ENCODE measurements at places on chromosomes 11 and 22.

GRCh38 chr11:73384872-73385689 lies 8.9 kb downstream of the RELT start:
- no peak for DNase-seq

- DNase-seq, result no peak
Measured at GRCh38 chr11:67642173-67643120, 2.9 kb upstream of the TBX10 start.

GRCh38 chr11:124807660-124808270 lies 7.6 kb upstream of the MSANTD2 start:
- no peak for DNase-seq

- no peak for DNase-seq
Measured at GRCh38 chr22:20114506-20115475, 1.1 kb upstream of the RANBP1 start.

- peak; percentile 54 for DNase-seq
Measured at GRCh38 chr11:79438631-79439409, 2.0 kb downstream of the TENM4 start.

DNA sequence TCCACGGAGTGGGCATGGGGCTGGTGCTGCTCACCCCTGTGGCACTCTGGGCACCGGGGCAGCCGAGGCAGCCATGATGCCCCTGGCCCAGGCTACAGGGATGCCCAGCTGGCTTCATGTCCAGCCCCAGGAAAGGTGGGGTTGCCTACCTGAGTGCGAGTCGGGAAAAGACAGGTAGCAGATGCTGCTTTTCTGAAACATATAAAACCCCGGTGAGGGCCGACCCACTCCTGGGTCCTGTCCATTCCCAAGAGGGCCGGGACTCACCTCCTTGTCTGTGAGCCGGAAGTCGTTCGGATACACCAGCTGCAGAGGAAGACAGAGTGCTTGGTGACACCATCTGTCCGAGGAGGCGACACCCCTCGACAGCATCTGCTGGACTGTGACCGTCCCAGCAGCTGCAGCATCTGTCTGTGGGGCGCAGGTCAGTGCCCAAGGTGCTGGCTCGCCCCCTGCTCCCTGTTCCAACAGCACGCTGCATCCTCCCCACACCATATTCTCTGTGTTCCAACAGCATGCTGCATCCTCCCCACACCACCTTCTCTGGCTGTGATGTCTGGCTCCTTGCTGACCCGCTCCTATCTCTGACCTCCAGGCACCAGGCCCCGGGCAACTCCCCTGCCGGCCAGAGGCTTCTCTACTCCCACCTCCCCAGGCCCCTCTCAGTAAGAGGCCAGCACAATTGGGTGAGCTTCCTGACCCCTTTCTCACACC lies 8.0 kb downstream of the DENND6B start:
- no peak for DNase-seq

DNA sequence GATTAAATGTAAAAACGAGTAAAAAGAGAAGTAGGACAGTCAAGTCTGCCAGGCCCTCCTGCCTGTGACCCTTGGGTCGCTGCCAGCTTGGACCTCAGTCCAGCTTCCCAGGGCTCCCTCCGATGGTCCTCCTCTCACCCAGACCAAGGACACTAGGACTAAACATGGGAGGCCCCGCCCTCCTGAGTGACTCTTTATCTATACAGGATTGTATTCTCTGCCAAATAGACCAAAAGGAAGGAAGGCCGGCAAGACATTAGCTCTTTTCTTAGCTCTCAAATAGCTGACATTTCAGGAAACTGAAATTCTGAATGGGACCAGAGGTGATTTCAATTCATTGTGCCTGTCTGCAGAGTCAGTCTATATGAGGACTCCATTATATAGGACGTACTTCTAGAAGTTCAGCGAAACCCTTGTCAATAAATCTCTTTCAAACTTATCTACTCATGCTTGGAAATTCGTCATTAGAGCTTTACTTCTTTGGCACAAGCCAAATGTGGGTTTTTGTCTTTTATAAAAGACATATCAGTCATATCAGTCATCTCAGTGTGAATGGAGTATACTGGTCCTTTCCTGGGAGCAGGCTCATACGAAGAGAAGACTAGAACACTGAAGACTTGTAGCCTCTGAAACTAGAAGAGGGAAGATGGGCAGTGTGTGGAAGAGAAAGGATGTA lies 28.5 kb downstream of the ADORA2A start:
- no peak for DNase-seq

- DNase-seq, result no peak
Measured at GRCh38 chr11:528166-528814, 7.1 kb downstream of the HRAS start.

DNA sequence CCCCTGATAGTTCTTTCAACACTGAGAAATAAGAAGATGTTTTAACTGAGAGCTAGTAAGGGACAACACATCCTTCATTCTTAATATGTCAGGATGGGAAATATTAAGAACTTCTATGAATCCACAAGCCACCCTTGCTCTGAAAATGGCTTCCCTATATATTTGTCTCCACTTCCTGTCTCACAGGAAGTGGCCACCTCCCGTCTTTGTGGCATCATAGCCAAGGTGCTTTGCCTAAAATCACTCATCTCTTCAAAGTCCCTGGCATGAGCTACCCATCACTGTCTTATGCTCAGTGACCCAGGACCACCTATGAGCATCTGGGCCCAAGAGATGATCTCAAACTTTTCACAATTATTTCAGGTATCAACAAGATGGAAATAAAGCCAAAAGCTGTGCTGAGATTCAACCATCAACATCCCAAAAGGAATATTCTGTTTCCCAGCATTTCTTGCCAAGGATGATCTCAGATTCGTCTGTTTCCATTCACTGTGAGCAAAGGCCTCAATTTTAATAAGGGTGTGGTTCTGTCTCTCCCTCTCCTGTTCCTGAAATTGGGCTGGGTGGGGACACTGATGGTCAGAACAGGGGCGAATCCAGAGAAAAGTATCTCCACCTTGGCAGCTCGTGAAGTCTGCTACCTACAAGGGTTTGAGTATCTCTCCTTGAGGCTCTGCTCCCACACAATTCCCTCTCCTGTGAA lies 493.9 kb downstream of the MN1 start:
- no peak for DNase-seq

DNA sequence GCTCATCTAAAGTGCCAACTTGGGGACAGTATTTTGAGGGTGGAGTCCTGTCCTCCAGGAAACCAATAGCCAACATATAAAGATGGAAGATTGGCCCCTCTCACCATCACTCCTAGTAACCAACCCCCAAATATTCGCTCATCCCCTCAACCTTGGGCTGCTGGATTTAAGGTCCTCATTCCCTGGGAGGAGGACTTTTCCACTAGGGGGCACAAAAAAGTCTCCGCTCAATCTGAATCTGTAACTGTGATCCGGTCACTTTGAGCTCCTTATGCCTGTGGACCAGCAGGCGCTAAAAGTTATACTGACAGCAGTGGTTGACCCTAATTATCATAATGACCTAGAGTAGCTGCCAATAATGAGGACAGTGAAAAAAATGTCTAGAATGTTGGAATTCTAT lies 20.5 kb upstream of the CLPB start:
- no peak for DNase-seq

GRCh38 chr11:12285106-12285505 lies 92.3 kb upstream of the PARVA start:
- peak; percentile 96 for DNase-seq

DNA sequence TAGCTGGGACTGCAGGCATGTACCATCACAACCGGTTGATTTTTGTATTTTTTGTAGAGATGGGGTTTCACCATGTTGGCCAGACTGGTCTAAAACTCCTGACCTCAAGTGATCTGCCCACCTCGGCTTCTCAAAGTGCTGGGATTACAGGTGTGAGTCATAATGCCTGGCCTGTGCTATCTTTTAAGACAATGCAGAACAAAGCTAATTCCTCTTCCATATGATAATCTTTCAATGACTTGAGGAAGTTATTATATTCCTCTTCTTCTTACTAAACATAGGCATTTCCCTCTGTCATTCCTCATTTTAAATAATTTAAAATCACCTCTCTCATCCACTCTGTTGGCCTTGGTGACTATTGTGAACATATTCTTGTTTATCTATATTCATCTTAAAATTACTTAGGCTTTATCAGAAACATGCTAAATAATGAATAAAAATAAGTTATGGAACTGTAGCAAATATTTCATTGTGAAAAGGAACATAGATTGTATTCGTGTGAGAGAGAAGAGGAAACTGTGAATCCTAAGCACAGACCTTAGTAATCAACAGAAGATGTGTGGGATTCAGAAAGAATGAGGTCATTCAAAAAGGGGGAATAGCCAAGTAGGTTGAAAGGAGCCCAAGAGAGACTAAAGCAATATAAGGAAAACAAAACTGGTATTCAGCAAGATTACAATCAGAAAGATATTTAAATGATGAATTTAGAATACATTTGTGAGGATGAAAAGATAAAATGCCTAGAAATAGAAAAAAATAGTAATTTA lies 269.4 kb downstream of the TTC28 start:
- DNase-seq, result peak; percentile 71

DNA sequence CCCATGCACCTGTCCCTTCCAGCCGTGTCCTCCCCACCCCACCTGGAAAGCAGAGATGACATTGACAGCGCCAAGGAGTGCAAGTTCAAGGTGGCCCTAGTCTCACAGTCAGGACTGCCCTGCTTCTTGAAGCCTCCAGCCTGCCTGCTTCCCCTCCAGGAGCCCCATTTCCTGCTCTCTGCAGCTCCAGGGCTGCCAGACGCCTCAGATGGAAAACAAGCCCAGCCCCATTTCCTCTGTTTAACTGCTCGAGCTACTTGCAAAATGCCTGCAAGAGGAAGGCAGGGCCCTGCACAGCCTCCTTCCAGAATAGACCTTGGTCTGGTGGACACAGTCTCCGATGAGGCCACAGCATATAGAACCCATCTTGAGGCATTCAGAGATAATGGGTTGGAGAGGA lies 5.0 kb upstream of the DGKZ start:
- no peak for DNase-seq

GRCh38 chr11:101188173-101188572 lies 58.6 kb upstream of the PGR start:
- peak; percentile 52 for DNase-seq

- no peak for DNase-seq
Measured at GRCh38 chr22:26957897-26958296, 300.5 kb downstream of the MIAT start.

- DNase-seq, result peak; percentile 11
Measured at GRCh38 chr11:113952588-113952987, 22.3 kb upstream of the HTR3A start.

- no peak for DNase-seq
Measured at GRCh38 chr22:32832174-32832573, 30.7 kb downstream of the TIMP3 start.
